Activated CD4-positive, alpha-beta T cell treated with anti-CD3 and anti-CD28 coated beads, Interleukin-2, amount 50 U/mL, for 4 hours (primary cell): ENCODE measurements at places on chromosomes 5 and 9.

GRCh38 chr5:88656221-88656950, 226.6 kb downstream of the MEF2C start:
- no peak for DNase-seq

DNA sequence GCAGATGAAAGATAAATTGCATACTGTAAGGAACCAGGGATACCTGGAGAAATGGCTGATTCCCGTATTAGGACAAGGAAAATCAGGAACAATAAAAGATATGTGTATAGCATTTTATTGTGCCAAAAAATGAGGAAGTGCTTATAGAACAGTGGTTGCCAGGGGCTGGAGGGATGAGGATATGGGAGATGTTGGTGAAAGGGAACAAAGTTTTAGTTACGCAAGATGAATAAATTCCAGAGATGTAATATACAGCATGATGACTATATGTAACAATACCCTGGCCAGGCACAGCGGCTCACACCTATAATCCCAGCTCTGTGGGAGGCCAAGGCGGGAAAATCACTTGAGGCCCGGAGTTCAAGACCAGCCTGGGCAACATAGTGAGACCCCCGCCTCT, 101.8 kb downstream of the CDK5RAP2 start:
- no peak for DNase-seq

DNA sequence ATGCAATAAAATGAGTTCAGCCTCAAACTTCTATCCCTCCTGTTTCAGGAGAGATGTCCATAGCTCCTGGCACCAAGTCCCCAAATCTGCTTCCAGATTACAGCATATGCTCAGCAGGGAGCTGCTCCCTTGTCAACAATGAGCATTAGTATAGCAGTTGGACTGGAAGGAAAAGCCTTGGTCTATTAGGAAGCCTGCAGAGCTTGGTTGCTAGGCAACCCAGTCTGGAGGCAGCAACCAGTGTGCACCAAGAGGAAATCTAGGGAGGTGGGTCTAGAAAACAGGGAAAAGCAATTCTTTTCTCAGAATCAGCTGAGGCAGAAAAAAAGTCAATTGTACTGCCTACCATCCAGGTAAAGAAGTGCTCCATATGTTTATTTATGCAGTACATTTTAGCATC, 229.5 kb upstream of the NMUR2 start:
- no peak for DNase-seq

DNA sequence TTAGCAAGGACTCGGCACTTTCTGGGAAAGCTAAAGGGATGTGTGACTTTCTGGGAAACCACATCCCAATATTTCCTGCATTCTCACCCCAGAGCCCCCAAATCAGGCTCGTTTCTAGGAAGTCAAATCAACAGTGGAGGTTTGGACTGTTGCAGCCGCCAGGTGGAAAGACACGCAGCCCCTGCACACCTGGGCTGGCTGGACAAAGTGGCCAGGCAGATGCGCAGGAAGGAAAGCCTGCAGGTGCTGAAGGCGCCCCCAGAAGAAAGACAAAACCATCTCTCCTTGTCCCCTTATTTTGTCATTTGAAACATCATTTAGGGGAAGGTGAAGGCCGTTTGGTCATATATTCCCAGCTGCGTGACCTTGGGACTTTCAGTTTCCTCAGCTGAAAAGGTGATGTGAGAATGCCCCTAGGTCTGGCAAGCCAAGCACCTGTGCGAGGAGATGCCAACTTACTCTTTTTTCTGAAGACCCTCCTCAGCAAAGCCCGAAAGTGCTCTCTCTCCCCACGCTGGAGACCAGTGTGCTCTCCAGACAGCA, 97.9 kb upstream of the CPEB4 start:
- no peak for DNase-seq

DNA sequence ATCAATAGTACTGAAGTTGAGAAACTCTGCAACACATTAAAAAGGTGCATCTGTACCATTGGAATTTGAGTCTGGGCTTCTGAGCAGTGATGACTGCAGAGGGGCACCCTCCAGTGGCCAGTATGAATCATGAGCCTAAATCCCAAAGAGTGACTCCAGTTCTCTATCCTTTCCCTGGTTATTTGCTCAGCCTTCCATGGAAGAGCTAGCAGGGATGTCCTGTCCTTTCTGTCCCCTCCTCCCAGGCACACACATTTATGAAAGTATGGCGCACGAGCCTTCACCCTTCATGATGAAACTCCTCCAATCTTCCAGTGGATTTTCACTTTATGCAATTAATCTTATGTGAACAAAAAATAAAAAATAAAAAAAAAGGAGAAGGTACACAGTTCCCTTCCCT, 81.0 kb downstream of the ESM1 start:
- no peak for DNase-seq

DNA sequence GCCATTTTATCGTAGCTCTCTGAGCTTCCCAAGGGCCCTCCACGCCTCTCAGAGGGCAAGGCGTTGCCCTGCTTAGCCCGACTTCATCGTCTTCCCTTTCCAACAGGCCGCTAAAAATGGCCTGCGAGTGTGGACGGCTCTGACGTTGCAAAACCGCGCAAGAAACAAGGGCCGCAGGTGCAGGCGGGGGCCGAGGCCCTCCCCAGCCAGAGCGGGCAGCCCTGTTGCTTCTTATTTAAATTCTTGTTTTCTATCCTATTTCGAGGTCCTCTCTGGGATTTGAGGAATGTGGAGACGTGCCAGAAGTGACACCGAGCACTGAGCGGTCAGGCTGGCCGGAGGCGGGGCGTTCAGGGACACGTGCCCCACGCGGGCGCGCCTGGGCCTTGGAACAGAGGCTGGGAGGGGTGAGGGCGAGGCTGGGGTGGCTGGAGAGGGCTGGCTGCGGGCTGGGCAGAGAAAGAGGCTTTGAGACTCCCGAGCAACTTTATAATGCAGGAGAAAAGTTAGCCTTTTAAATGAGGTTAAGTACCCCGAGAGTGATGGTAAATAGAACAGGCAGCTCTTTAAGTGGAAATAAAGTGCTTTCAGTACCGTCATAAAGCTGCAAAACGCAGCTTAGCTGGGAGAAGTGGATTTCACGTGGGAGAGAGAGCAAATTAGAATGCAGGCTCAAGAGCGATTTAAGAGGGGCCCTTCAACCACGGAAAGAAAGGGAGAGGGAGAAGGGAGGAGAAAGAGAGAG, 243.6 kb downstream of the AUH start:
- no peak for DNase-seq

DNA sequence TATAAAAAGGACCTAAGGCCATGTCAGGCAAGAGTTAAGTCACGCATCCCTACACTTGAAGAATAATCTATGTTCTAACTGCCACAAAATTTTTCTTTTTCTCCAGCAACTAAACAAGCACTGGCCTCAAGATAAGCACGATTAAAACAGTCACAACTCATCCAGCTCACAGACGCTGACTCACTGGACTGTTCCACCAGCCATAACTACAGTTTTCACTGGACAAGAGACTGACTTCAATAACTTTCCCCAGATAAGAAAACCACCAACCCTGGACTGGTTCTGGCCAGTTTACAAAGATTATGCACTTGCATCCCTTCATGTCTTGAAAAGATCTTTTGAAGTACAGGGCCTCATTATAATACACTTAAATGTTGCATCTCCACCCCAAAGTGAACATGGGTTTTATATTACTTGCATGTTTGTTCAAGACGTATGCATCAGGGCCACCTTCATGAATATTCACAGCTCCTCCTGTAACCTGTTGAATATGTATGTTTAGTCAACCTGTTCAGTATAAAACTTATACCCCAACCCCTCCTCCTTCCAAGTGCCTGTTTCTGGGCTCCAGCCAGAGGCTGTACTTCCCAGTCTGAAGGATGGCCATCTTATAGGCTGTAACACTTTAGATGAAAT, 129.3 kb upstream of the EPB41L4A start:
- DNase-seq = no peak

GRCh38 chr5:153116916-153117315, 373.6 kb upstream of the GRIA1 start:
- no peak for DNase-seq

GRCh38 chr5:154437281-154437965, 8.4 kb upstream of the SAP30L start:
- DNase-seq = no peak

- DNase-seq = no peak
These were observed 49.3 kb upstream of the FANCC start for GRCh38 chr9:95366731-95367325.

DNA sequence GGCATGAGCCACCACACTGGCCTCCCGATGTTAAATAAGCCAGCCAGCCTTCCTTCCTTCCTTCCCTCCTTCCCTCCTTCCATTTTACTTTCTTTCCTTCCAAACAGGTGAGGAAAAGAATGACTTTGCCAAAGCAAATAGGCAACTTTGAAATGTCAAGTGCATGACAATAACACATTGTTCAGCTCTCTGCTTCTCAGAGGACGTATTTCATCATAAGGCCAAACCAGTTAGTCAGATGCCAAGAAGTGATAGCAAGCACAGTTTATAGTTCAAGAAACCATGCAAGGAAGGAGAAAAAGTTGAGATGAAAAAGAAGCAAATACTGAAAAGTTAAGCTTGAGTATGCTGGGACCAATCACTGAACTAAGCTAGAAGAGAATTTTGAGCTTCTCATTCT, 29.5 kb downstream of the POU4F3 start:
- DNase-seq = no peak

- DNase-seq = no peak
These were observed 133.4 kb downstream of the MRPL36 start for GRCh38 chr5:1666221-1666620.

DNA sequence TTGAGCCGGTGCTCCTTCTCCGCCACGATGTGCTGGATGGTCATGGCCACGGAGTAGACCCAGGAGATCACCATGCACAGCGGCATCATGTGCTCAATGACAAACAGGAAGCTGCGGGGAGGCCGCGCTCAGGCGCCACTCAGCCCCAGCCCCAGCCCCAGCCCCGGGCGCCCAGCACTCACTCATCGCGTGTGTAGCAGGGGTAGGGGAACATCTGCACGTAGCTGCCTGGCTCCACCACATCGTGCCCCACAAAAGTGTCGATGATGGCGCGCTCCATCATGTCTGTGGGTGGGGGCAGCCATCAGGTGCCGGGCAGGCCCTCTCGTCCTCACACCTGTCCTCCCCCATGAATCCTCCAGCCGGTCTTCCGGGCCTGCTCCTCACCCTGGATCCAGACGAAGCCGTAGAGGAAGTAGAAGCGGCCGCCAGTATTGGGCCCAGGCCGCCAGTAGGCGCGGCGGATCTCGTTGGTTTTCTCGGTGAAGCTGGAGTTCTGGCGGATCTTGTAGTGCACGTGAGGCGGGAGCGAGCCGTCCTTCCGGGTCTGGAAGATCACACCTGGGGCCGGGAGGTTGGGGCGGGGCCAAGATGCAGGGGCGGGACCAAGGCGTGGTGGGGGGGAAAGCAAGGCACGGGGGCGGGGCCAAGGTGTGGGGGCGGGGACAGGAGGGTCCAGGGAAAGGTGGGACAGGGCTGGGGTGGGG, 10.1 kb downstream of the ABCA2 start:
- DNase-seq = no peak

GRCh38 chr5:67746103-67746502, 469.5 kb upstream of the PIK3R1 start:
- DNase-seq = no peak

- no peak for DNase-seq
These were observed 31.0 kb downstream of the HMHB1 start for GRCh38 chr5:143842920-143843319.

GRCh38 chr5:111028865-111029264, 42.6 kb upstream of the TSLP start:
- no peak for DNase-seq

GRCh38 chr5:108669462-108669861, 78.2 kb upstream of the FER start:
- no peak for DNase-seq

DNA sequence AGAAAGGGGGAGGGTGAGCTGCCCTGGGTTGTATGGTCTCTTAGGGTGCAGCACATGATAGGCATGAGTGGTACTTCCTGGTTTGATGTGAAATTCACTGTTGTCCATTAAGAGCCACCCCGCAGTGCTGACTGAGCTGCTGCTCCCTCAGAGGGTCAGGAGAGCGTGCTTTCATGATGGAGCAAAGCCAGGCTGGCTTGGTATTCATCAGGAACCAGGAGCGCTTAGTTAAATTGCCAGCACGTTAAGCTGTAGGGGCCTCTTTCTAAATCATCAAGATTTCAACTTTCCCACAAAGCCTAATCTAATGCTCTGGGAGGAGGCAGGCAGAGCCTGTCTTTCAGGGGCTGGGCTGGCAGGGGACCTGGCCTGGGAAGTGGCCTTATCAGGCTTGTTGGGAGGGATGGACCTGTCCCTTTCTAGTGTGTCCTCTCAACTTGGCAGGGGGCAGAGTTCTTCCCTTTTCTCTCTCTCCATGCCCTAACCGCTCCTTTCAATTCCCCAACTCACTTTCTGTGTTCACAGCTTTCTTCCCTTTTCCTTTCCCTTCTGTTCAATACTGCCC, 7.9 kb downstream of the CYSTM1 start:
- DNase-seq = no peak

GRCh38 chr9:112041536-112042243, 133.4 kb downstream of the SUSD1 start:
- DNase-seq = no peak

GRCh38 chr9:108185613-108186012, 670.2 kb downstream of the ACTL7B start:
- no peak for DNase-seq

- peak; percentile 5 for DNase-seq
These were observed 100.4 kb downstream of the TTLL11 start for GRCh38 chr9:121992571-121993212.

DNA sequence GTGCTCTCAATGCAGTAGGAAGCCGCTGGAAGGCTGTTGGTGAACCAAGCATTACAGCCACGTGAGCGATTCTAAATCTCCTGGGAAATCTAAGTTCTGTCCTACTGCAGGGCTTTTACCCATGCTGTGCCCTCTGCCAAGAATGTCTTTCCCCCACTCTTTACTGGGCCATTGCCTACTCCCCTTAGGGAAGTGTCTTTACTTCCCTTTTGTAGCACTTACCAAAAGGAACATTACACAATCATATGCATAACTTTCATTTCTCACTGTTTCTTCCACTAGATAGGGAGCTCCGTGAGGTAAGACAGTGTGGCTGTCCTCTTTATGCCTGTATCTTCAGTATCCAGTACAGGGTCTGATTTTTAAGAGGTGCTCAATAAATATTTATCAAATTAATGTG, 241.7 kb upstream of the NR4A3 start:
- DNase-seq = no peak

GRCh38 chr5:179128041-179128365, 67.8 kb downstream of the ZNF354C start:
- DNase-seq = no peak

GRCh38 chr5:17448877-17449276, 49.2 kb upstream of the TAF11L2 start:
- DNase-seq = no peak
